Activated CD4-positive, CD25-positive, alpha-beta regulatory T cell treated with anti-CD3 and anti-CD28 coated beads, Interleukin-2, amount 50 U/mL, for 24 hours (primary cell): ENCODE measurements at places on chromosomes 7 and 10.

- ATAC-seq = no peak
Observed at GRCh38 chr7:98569691-98570337, 47.3 kb upstream of the NPTX2 start.

GRCh38 chr7:145036604-145037405 is 201.0 kb upstream of the TPK1 start:
- peak; percentile 49 for ATAC-seq

- no peak for ATAC-seq
Observed at GRCh38 chr10:100659361-100660098, 85.9 kb upstream of the PAX2 start.

DNA sequence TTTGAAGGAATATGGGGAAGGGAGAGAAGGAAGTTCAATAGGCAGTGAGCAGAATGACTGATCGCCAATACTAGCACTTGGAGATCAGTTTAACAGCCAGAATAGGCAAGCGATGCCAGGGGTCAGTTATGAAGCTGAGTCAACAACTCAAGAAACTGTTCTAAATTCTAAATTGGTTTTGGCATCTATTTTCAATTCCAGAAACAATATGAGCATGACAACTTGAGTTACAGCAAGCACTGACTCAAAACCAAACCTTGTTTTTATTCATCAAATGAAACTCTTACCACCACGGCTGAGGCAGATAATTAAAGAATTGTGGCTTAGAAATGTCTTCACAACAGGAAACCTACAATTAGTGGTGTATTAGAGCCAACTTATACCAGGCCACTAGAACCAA is 180.5 kb upstream of the ASAH2 start:
- peak; percentile 67 for ATAC-seq
